Stimulated activated memory B cell treated with anti-CD40 and anti-IgM and Interleukin-4, amounts not matched to agents 10 μg/mL and 1 μg/mL and 100 μg/mL, for 72 hours (primary cell): ENCODE measurements at places on chromosomes 13 and 19.
A peak's percentile ranks its signal among the peaks of the same experiment; 100 is the strongest.

- ATAC-seq, result peak; percentile 54
These were observed 21.4 kb downstream of the LCP1 start for GRCh38 chr13:46160471-46161066.

DNA sequence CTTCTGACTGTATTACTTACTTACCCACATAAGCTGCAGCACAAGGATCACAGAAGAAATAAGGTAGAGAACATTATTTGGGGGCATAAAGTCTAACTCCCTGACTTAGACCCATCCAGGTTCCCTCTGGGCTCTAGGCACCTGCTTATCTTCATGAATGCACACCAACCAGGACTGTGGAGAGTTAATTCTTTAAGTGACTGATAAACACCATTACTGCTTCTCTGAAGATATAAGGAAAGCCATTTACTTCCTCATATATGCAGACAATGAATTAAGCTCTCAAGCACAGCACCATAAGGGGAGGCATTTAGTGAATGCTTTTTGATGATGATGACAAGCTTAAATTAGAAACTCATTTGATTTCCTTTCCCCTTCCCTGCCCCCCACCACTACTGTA is 22.5 kb downstream of the OBI1 start:
- no peak for ATAC-seq

DNA sequence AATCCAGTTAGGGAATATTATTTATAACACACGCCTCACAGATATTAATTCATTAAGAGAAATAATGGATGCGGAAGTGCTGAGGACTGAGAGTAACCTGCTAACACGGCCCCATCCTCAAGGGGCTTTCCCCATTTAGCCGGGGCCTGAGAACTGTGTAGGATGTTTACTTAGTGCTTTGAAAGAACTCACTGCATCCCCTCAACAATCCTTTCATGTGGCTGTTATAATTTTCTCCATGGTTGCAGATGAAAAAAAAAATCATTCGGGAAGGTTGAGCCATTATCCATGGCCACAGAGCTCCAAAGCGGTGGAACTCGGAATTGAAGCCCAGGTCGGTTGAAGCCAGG is 98.2 kb downstream of the ING1 start:
- ATAC-seq, result peak; percentile 49

GRCh38 chr19:9971166-9971897 is 35.0 kb upstream of the OLFM2 start:
- ATAC-seq, result no peak

GRCh38 chr19:31578326-31578725 is 229.1 kb upstream of the TSHZ3 start:
- no peak for ATAC-seq

DNA sequence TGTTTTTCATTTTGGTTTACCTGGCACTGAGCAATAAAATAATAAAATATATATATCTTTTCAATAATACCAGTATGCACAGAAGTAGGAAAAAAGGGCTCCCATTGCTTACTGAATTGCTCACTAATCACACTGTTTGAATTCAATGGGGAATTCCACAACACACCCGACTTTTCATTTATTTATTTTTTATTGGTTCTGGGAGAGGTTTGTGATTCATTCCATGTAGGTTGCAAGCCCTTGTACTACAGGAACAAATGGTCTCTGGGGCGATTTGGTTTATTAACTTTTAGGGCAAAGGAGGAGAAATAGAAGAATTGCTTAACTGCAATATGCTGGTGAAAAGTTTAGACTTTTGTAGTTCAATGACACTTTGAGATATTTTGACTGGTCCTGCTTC is 207.4 kb downstream of the DCT start:
- ATAC-seq, result no peak

DNA sequence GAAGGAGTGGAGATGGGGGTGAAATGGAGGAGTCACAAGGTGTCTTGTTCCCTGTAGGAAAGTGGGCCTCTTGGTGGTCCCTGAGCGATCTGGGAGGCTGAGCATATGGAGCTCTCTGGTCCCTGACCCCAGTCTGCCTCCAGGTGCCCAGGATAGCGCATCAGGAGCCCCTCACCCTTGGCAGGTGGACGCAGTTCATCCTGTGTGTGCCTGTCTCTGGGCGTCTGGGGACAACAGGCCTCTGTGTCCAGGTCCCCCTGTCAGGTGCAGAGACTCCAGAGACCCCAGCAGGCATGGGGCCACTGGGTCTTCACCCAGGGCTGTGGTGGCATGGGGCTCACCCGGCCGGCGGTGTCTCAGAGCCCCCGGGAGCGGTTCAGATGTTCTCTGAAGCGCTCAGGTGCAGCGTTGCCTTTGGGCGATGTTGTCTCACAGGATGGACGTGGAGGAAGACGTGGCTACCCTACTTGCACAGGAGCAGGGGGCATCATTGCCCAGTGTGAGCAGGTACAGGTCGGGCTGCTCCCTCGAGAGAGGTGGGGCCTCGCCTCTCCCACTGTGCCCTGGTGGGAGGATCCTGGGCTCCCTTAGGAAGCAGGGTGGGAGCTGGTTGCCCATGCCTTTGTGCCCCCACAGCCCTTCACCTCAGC is 58.1 kb upstream of the TPM4 start:
- ATAC-seq, result no peak

- ATAC-seq, result no peak
These were observed 32.2 kb upstream of the KLF12 start for GRCh38 chr13:74166261-74167004.

- ATAC-seq, result no peak
These were observed 34.4 kb downstream of the CAPN12 start for GRCh38 chr19:38709671-38710415.

GRCh38 chr13:69410761-69411160 is 696.9 kb upstream of the ATXN8OS start:
- ATAC-seq, result no peak

GRCh38 chr13:55366676-55367075 is 1774.0 kb upstream of the PRR20A start:
- no peak for ATAC-seq

- ATAC-seq, result no peak
These were observed 494 bp upstream of the KLK14 start for GRCh38 chr19:51083181-51083580.

DNA sequence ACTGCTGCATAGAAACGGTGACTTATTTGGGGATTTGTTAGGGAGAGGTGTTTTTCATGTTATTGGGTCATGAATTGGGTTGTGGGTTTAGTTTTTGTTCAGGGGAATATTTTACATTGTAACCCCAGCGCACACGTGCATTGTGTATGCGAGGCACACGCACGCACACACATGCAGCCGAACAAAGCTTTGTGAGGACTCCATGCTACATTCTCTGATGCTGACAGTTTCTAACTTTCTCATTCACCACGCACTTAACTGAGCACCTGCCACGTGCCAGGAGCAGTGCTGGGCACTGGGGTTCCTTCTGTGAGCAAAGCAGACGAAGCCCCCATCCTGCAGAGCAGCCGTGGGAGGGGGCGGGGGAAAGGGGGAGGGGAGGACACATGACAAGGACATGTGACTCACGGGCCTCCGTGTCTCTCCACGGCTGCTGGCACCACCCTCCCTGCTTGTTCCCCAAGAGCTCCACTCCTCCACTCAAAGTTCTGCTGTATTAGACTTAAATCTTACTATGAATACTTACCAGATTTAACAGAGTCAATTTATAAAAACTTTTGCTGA is 55.6 kb downstream of the SLC7A9 start:
- ATAC-seq, result no peak

GRCh38 chr13:85665286-85665685 is 133.9 kb downstream of the SLITRK6 start:
- no peak for ATAC-seq

DNA sequence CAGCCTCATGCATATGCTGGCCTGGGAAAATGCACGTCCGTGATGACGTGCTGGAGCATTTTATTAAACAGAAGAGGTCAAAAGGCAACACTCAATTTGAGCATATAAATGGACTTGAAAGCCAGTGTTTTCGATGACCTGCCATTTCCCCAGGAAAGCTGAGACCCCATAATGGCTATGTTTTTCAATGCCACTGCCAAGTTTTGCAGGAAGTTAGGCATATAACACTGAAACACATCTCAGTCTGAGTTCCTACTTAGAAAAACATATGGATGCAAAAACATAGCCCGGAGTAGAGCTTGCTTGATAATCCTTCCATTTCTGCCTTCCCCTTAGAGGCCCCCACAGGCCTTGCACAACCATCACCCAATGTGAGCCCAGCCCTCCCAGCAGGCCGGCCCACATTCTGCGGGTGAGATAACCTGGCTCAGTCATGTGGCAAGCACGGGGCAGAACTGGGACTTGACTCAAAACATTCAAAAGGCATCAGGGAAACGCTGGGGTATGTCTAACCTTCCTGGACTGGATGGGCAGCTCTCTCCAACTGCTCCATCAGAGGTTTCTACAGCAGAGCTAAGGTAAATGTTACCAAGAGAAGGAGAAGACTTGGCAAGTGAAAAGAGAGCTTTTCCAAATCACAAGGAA is 24.9 kb downstream of the EPS15L1 start:
- peak; percentile 71 for ATAC-seq

- no peak for ATAC-seq
These were observed 66.8 kb downstream of the ERCC5 start for GRCh38 chr13:102912599-102912998.

DNA sequence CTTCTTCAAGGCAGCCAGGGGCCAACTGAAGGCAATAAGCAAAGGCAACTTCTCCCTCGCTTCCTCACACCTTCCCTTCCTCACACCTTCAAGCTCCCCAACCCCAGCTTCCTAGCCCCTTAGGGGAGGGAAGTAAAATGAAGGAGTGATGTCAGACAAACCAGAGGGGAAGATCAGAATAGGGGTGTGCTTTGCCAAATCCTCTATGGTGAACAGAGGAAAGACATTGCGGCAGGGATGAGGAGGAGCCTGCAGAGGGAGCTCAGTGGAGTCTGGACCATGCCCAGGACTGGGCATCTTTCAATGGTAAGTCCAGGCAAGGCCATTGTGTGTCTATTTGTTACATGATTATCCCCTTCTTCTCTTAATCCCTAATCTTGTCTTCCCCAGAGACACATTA is 164.0 kb downstream of the TSHZ3 start:
- ATAC-seq, result no peak

- ATAC-seq, result peak; percentile 84
These were observed 106.5 kb downstream of the TEX26 start for GRCh38 chr13:31038834-31039552.

DNA sequence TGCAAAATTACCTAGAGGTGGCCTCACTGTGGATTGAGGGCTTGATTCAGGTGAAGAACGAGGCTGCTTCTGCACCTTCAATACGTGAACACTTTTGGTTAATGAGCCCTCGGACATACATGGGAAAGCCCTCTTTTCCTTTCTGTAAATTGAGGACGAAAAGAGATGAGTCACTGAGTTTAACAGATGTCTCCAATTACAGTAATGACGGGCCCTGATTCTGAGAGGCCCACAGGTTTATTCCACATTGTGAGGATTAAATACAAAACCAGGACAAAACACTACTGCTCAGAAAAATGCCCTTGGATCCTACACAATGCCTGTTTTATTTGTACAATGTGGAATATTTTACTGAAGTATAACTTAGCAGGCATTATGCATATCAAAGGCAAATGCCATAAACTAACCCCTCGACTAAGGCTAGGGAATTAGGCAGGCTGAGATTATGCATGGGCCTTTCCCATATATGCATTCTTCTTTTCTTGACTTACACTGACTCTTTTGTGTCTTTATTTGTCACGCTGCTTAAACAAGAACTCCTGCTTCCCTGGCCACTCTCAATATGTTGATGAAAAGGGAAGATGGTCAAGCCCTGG is 819.9 kb downstream of the OLFM4 start:
- no peak for ATAC-seq

- no peak for ATAC-seq
These were observed 245.3 kb upstream of the HTR2A start for GRCh38 chr13:47142105-47142504.

DNA sequence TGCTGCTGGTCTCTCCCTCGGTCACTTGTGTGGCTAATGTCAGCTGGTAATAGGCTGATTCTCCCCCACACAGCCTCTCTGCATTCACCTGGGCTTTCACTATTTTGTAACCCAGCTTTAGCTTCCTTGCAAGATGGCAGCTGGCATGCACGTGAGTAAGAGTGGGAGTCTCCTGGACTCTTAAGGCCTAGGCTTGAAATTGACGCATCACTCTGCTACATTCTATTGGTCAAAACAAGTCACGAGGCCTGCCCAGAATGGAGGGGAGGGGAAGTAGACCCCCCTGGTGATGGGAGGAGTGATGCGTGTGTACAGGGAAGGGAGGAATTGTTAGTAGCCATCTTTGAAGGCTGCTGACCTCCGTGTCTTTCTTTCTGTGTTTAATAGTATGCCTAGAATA is 24.9 kb upstream of the PNMA8B start:
- ATAC-seq, result no peak

- no peak for ATAC-seq
These were observed 33.6 kb upstream of the FARP1 start for GRCh38 chr13:98109226-98109853.

DNA sequence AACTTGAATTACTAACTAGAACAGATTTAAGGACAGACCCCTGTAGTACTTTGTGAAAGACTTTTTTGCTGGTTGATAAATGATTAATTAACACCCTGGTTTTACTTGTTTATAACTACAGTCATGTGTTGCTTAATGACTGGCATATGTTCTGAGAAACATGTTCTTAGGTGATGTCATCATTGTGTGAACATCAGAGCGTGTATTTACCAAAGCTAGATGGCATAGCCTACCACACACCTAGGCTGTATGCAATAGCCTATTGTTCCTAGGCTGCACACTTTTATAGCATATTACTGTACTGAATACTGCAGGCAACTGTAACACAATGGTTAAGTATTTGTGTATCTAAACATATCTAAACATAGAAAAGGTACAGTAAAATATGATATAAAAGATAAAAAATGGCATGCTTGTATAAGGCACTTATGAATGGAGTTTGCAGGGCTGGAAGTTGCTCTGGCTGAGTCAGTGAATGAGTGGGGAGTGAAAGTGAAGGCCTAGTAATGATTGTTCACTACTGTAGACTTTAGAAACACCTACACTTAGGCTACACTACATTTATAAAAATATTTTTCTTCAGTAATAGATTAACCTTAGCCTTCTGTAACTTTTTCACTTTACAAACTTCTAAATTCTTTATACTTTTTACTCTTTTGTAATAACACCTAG is 260.3 kb downstream of the KCNRG start:
- no peak for ATAC-seq

DNA sequence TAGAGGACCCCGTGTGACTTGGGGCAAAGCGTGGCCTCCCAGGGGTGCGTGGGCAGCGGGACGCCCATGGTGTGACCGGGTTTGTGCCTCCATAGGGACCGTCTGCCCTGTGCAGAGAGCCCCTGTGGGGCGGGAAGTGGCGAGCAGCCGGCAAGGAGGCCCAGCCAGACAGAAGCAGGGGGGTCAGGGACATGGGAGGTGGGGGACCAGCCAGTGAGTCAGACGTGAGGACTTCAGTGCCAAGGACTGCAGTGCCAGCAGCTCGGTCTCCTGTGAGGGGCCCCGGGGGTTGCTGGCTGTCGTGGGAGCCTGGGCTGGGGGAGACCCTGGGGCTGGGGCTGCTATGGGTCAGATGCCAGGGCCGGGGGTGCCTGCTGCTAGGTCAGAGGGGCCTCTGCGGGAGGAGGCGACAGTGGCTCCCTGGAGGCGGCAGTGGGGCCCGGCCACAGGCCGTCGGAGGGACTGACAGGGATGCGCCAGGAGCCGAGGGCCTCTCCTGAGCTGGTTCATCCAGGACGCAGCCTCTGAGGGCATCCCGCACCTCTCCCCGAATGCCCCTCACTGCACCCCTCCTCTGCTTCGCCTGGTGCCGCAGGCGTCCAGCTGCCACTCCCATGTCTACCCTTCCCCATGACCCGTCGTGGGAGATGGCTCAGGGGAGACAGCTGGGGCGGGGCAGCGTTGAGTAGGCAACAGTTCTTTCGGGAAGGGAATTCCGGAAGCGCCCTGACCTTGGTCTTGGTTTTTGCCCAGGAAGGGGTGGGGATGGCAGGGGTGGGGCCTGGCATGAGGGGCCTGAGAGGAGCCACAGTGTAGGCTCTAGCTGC is 80.0 kb downstream of the KDM4B start:
- ATAC-seq, result no peak

- no peak for ATAC-seq
These were observed 15.3 kb downstream of the ZAR1L start for GRCh38 chr13:32299893-32300292.
